ENCODE measurements at places on chromosomes 11 and 22.

- DNase-seq = no peak
These were observed 389.0 kb downstream of the TBC1D22A start for GRCh38 chr22:47151490-47151889.

- DNase-seq = peak; percentile 79
These were observed at the start of gene PICK1 for GRCh38 chr22:38056969-38057891. TSS of gene PICK1 (plus strand) at chr22:38057404. CDS start at chr22:38057810, 406 bp downstream.

DNA sequence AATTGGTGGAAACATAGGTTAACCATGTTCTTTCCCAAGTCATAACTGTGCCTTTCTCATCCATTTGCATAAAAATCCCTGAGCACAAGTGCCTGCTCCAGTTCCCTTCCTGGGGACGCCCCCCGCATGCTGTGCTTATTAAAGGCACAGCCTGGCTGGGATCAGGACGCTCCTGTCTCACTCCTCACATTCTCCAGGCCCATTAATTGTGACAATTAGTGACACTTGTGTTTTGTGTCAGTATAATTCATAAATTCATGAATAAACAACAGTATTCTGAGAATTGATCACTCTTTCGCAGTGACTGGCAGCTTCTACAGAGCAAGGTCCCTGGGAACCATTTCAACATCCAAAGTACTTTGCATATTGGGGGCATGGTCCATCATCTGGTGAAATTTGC lies 1354.4 kb downstream of the TBC1D22A start:
- DNase-seq = no peak

GRCh38 chr11:79244241-79244772 lies 196.5 kb downstream of the TENM4 start:
- DNase-seq = no peak

- DNase-seq = no peak
These were observed 85.4 kb downstream of the ATXN10 start for GRCh38 chr22:45757068-45757467.

- no peak for DNase-seq
These were observed 4.5 kb downstream of the IL18 start for GRCh38 chr11:112159098-112160065.

GRCh38 chr11:104653407-104653806 lies 244.9 kb downstream of the CASP12 start:
- no peak for DNase-seq

- no peak for DNase-seq
These were observed 40.7 kb downstream of the LMO1 start for GRCh38 chr11:8222820-8223512.

- no peak for DNase-seq
These were observed 25.3 kb downstream of the STIM1 start for GRCh38 chr11:3880724-3881123.

DNA sequence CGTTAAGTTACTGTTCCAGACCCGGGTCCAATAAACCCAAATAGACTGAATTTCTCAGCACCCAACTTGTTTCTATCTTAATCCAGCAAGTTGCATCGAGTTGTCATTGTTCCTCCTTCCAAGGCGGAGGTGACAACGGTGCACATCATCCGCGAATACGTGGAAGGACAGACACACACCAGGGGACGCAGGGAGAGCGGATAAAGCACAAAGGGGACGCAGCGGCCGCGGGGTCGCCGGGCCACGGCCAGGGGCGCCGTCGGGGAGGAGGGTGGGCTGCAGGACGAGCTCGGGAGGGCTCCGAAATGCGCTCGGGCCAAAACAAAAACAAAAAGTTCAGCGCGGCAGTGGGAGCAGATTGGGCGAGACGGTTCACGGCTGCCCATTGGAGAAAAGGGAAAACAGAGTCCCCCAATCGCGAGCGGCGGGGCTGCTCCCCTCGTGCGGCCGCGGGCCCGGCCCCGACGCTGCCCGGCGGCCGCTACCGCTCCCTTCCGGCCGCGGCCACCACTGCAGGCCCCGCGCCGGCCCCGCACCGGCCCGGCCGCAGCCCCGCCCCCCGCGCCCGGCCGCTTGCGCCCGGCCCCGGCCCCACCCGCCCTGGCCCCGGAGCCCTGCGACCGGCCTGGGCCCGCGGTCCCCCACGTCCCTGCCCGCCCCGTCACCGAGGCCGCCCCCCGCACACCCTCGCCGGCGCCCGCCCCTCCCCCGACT lies 518 bp downstream of the KMT5B start:
- DNase-seq = peak; percentile 63

- DNase-seq = no peak
These were observed 79.0 kb downstream of the ZNF280B start for GRCh38 chr22:22429369-22430108.

- DNase-seq = no peak
These were observed 2.4 kb downstream of the GSTT4 start for GRCh38 chr22:24002851-24003250.

DNA sequence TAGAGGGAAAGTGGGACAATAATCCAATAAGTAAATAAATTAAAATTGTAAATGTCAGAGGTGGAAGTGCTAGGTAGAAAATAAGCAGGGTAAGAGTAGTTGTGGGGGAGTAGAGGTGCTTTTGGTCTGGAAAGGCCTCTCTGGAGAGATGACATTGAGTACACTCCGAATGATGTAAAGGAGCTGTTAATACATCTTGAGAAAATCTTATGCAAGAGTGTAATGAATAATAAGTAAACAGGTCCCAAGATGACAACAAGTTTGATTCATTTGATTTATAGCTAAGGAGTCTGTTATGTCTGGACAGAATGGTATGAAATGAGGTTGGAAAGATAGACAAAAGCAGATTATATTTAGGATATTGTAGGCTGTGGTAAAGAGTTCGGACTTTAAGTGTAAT lies 87.5 kb downstream of the TMEM135 start:
- DNase-seq = no peak

DNA sequence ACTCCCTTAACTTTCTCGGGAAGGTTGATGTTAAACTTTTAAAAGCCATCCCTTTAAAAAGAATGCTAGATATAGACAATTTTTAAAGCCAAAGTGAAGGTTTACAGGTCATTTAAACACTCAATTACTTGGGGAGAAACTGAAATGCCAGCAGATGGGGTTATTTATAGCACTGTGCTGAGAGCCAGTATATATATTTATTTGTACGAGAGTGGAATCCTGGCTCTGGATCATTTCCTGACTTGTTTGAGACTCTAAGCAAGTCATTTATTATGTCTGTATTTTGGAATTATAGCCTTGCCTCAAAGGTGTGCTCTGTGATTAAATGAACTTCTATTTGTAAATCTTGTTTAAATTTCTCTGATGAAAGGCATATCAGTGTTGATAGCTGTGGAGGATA lies 6.8 kb upstream of the ZBED5 start:
- DNase-seq = peak; percentile 16

DNA sequence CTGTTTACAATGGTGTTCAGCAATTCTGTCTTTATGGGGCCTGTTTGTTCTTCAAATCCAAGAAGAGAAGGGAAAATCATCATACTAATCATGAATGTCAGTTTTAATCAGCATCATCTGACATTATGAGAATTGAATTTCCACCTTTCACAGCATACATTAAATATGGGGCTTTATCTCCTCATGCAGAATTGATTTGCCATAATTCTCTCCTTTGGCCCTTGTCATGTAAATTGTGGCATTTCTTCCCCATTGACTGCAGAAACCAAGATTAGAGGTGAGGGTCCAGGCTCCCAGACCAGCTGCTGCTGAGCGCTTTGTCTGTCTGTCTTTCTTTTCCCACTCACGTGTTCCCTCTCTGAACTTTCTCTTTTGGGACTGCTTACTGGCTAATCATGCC lies 232.1 kb upstream of the NAV2 start:
- DNase-seq = no peak

- no peak for DNase-seq
These were observed 1.7 kb upstream of the RNASEH2C start for GRCh38 chr11:65722261-65722660.

DNA sequence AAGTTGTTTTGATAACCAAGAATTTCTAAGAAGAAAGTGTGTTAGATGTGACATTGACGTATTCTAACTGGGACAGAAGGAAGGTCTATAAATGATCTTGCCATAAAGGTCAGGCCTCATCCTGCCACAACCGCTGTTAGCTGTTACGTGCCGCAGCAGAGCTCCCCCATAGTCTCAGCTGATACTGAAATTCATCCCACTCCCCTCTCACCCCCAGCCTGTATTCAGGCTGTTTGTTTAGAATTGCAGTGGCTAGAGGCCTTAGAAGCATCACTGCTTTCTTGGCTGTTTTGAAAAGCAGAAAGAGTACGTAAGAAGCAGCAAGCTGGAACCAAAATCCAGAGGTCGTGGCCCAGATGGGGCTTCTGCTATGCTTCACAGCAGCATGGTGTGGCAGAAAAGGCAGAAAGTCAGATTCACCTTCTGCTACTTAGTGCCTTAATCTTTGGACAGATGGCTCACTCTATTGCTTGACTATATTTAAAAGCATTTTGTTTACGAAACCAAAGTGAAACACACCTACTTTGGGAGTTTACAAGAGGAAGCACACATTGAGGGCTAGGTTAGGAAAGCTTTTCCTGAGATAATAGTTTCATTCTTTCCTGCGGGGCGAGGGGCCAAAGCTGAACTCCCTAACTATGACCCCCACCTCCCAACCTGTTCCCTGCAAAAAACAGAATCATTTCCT lies 950 bp upstream of the LAYN start:
- DNase-seq = no peak

GRCh38 chr11:27532652-27533325 lies 26.2 kb upstream of the LIN7C start:
- DNase-seq = no peak

GRCh38 chr11:86287468-86287796 lies 14.6 kb upstream of the HIKESHI start:
- no peak for DNase-seq

DNA sequence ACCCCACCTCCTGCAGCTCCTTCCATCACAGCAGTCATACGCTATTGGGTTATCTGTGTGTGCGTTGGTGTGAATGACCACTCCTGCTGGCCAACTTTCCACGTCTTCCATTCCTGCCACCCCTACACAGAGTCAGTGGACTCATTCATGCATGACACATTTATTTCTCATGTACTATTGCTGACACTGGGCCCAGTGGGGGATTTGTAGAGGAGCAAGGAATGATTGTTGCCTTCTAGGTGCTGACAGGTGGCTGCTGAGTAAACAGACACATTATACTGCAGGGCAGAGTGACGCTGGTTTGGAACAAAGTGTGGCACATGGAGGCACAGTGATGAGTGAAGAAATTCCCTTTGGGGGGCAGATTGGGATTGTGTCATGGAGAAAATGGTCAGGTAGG lies 113.9 kb downstream of the CCDC81 start:
- DNase-seq = no peak

GRCh38 chr11:64745189-64745520 lies 1.2 kb upstream of the RASGRP2 start:
- no peak for DNase-seq

DNA sequence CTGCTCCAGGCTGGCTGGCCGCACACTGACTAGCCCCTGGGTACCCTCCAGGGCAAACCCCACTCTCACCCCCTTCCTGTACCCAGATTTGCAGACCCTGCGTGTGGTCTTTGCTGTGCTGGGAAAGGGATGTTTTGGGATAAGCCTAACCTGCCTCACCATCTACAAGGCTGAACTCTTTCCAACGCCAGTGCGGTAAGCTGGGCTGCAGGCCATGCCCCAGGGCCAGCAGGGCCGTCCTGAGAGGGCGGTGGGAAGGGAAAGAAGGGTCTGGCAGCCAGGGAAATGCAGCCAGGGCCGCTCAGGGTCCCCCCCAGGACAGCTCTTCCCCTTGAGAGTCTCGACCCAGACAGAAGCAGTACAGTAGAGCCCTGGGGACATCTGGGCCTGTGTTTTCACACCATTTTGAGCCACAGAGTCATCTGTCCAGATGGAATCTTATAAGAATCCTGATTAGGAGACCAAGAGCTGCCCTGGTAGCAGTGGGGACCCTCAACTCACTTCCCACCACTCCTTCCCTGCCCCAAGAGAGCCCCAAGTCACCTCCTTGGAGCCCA lies 22.4 kb upstream of the SLC22A12 start:
- no peak for DNase-seq

- DNase-seq = no peak
These were observed at the start of gene LYVE1 for GRCh38 chr11:10568486-10568941. TSS of gene LYVE1 (minus strand) at chr11:10568665. CDS start at chr11:10568532, 133 bp downstream.

- no peak for DNase-seq
These were observed 215.3 kb downstream of the KCNA4 start for GRCh38 chr11:29801561-29801960.

GRCh38 chr11:7449841-7450214 lies 35.5 kb upstream of the OLFML1 start:
- no peak for DNase-seq

- peak; percentile 31 for DNase-seq
These were observed 213.1 kb downstream of the INSC start for GRCh38 chr11:15327786-15328231.

DNA sequence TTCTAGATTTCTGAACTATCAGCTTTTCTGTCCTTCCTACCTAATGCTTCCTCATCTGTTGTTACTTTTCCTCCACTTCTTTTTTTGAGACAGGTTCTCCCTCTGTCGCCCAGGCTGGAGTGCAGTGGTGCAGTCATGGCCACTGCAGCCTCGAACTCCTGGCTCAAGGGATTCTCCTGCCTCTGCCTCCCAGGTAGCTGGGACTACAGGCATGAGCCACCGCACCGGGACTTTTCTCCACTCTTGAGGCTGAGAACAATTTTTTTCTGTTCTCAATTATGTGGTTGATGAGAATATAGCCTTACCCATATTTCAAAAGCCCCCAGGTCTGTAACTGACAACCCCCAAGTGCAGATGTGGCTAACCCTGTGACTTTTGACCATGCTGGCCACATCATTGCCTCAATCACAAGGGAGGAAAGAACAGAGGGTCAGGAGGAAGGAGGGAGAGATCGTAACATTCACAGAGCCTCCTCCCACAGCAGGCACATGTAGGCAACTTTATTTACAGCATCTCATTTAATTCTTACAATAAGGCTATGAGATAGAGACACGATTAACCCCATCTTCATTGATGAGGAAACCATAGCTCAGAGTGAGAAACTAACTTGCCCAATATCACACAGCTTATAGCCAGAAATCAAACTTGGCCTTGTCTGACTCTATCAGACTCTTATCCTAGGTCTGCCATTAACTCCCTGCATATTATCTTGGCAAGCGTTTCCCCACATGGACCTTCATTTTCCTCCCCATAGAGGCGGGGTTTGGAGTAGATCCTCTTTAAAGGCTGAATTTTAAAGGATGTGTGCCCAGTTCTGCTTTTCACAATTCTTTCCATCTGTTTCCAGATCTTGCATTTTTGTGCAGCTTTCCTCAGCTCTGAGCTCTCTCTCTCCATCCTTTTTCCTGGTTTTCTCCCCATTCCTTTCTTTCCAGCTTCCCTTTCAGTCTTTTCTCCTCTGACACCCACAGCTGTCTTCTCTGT lies 9.6 kb downstream of the POU2F3 start:
- DNase-seq = no peak

DNA sequence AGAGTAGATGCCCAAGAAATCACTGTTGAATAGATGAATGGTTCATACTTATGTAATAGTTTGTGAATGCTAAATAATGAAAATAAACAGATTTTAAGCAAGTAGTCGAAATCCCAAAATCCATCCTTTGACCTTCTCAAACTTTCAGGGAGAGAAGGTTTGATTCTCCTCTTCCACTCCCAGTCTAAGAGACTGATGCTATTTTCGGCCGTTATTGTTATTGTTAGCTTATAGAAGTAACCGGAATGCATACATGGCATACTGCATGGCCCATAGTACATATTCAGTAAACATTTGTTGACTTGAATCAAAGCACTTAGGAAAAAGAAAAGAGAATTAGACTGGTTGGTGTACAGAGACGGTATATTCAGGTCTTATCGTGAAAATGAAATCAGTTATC lies 76.6 kb downstream of the NAV2 start:
- DNase-seq = no peak
